ENCODE measurements at places on chromosomes 5 and 9.

- no peak for DNase-seq
Observed at GRCh38 chr5:63959177-63959982, 2.9 kb downstream of the HTR1A start.

- DNase-seq, result no peak
Observed at GRCh38 chr9:86407022-86407421, 52.8 kb upstream of the TUT7 start.

- no peak for DNase-seq
Observed at GRCh38 chr5:157245476-157245875, 20.4 kb upstream of the CYFIP2 start.

- DNase-seq, result no peak
Observed at GRCh38 chr5:173823274-173823644, 64.9 kb upstream of the CPEB4 start.

- no peak for DNase-seq
Observed at GRCh38 chr5:157215514-157216167, 35.0 kb downstream of the ITK start.

DNA sequence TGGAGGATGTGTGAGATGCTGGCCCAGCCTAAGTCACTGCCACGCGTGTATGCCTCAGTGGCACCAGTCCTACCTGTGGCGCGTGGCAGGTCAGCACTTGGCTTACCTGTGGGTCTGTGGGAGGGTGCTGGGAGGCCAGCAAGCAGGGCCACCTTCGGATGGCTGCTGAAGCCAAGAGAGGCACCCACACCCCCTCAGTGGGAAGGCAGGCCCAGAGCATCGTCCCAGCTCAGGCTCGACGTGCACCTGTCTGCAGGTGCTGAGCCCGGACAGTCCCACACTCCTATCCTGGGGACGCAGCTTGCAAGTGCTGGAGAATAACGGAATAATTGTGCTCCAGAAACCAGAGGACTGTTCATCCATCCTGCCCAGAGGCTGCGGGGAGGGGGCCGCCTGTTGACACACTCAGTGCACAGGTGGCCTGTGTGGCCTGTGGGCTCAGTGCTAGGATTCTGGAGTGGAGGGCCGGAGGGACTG is 24.0 kb downstream of the NKD2 start:
- DNase-seq, result no peak

- DNase-seq, result no peak
Observed at GRCh38 chr5:109880907-109881685, 191.4 kb downstream of the MAN2A1 start.

DNA sequence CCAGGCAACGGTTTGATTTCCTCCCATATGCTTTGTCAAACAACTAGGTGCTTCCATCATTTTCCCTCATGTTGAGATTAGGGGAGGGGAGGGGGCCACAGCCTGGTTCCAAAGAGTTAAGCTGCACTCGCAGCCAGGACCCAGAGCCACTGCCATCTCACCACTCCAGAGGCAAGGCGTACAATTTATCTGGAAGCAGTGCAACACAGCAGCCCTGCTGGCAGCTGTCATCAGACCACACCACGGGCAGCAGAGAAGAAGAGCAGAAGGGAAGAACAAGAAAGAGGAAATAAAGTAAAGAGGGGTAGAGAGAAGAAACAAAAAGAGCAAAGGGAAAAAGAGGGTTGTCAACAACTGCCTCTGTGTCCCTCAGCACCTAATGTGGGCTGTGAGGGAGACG is 38.9 kb downstream of the MED27 start:
- no peak for DNase-seq

- no peak for DNase-seq
Observed at GRCh38 chr5:85148701-85149100, 764.0 kb upstream of the EDIL3 start.

- no peak for DNase-seq
Observed at GRCh38 chr5:167049043-167049663, 1242.3 kb upstream of the WWC1 start.

DNA sequence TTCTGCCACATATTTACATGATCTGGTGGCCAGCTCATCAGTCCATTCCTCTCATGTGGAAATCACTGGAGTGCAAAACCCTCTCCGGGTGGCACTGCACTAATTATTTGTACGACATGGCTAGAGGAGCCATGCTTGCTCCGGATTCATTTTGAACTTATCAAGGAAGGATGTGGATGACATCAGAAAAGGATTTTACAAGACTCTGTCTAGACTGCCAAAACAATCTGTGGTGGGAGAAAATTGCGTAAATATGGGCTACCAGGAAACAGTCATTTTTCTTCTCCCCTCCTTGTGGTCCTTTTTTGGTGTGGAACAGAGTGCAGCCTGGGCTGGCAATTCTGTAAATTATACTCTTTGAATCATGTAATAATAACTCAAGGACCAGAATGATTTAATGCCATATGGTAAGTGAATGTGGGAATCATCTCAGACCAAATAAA is 123.4 kb upstream of the IFNE start:
- no peak for DNase-seq

GRCh38 chr9:83183621-83184020 is 120.7 kb upstream of the RASEF start:
- no peak for DNase-seq

- peak; percentile 77 for DNase-seq
Observed at GRCh38 chr9:135126451-135127187, 39.2 kb downstream of the OLFM1 start.

DNA sequence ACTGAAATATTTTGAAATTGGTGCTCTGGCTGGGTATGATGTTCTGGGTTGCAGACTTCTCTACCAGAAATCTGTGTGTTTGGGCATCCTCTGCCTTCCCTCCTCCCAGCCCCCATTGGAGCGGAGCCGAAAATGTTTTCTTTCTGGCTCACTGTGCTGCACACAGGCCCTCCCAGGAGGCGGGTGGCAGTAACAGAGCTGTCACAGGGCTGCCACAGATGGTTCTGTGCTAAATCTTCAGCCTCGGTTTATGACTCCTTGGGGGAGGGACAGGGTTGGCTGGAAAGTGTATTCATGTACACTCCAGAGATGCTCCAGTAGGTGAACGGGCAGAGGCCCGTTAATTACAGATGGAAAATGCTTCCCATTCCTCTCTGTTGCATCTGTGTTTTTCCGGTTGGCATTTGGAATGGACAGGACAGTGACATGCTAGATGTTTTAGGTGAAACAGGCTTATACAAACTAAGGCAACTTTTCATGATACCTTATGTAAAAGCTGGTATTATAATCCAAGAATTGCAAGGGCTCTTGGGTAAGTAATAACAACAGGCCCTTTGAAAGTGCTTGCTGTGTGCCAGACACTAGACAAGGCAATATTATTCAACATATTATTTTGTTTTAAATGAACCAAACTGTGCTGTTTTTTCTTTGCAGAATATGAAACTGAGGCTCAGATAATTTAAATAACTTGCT is 180.2 kb downstream of the ADCY2 start:
- no peak for DNase-seq

DNA sequence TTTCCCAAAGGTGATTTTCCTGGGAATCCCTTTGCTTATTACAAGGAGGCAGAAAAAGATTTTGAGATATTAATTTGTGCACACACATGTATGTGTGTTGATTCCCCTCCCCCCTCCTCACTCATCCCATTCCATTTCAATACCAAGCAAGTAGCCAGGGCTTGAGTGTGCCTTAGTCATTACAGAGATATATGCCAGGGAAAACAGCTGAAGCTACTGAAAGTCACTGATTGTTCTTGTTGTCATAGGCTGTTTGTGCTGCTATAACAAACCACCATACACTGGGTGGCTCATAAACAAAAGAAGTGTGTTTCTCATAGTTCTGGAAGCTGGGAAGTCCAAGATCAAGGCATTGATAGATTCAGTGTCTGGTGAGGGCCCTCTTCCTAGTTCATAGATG is 158.6 kb downstream of the BAAT start:
- no peak for DNase-seq

- no peak for DNase-seq
Observed at GRCh38 chr5:54571462-54571861, 53.9 kb downstream of the SNX18 start.

GRCh38 chr5:119370486-119370885 is 14.7 kb downstream of the TNFAIP8 start:
- no peak for DNase-seq

GRCh38 chr5:178391480-178391879 is 158.9 kb upstream of the PHYKPL start:
- DNase-seq, result no peak

DNA sequence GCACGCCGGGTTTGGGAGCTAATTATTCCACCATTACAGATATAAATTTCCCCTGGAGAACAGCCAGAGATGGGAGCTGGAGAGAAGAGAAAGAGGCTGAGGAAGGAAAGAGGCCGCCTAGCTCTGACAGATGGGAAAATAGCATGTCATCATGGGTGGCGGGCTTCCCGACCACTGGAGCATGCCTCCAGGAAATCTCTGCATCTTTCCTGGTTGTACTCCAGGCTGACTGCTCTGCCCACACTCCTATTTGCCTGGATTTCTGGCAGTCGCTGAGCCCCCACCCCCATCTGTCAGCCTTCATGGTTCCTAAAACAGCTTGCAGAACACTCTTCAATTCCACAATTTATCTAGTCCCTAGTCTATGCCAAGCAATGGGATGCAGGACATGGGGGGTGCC is 14.3 kb upstream of the GABRP start:
- no peak for DNase-seq

DNA sequence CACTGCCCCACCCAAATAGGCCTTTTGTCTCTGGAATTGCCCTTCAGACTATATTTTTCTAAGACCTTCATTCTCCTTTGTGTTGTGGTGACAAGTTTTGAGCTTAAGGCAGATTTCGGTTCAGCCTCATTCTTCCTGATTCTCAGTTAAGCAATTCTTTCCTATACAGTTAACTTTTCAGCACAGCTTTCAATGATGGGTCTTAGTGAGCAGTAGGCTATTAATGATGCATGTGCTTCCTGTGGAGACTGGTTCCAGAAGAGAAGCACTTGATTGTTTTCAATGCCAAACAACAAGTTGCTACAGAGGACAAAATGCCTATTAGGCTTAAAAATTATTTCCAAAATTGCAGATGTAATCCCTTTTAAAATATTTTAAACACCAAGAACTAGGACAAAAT is 47.7 kb upstream of the TLX3 start:
- no peak for DNase-seq

DNA sequence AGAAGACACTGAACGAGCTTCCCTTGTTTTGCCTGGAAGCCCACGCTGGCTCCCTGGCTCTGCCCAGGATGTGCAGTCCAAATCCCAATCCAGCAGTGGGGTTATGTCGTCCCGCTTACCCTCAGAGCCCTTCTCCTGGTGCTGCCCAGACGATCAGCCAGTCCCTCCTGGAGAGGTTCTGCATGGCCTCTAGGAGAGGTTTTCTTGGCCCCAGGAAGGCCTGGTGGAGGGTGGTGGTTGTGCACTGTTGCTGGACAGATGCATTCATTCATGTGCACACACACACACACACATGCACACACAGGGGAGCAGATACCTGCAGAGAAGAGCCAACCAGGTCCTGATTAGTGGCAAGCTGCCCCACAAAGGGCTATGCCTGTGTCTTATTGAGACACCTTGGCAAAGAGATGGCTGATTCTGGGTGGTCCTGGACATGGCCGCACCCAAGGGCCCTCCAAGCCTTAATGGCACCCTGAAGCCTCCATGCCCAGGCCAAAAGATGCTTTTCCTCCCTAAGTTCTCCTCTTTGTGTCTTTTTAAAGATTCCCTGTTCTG is 10.5 kb upstream of the OLFM1 start:
- DNase-seq, result peak; percentile 27

DNA sequence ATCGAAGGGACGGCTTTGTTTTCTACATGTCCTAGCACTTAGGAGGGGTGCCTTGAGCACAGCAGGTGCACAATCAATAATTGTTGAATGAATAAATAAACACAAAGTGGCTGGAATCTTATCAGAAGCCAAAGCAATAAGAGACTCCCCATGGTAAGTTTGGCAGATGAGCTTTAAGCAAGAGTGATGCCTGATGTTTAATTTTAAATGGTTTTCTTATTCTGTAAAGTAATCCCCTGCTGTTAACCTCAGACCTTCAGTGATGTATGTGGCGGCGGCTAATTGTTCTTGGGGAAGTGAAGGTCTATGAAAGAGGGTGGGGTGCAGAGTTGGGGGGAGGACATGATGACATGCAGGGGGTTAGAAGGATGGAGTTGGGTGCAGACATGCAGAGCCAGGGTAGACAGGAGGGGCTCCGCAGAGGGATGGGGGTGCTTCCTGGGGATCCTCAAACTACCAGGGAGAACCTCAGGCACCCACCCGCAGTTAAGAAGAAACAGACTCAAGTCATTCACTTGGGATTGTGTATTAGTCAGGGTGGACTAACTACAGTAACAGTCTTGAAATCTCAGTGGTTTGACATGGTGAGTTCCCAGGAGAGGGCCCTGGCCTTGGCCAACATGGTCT is 65.7 kb upstream of the SHB start:
- DNase-seq, result no peak

GRCh38 chr5:32827981-32828380 is 116.9 kb downstream of the NPR3 start:
- DNase-seq, result no peak

GRCh38 chr5:144013816-144014215 is 156.6 kb downstream of the YIPF5 start:
- DNase-seq, result no peak

DNA sequence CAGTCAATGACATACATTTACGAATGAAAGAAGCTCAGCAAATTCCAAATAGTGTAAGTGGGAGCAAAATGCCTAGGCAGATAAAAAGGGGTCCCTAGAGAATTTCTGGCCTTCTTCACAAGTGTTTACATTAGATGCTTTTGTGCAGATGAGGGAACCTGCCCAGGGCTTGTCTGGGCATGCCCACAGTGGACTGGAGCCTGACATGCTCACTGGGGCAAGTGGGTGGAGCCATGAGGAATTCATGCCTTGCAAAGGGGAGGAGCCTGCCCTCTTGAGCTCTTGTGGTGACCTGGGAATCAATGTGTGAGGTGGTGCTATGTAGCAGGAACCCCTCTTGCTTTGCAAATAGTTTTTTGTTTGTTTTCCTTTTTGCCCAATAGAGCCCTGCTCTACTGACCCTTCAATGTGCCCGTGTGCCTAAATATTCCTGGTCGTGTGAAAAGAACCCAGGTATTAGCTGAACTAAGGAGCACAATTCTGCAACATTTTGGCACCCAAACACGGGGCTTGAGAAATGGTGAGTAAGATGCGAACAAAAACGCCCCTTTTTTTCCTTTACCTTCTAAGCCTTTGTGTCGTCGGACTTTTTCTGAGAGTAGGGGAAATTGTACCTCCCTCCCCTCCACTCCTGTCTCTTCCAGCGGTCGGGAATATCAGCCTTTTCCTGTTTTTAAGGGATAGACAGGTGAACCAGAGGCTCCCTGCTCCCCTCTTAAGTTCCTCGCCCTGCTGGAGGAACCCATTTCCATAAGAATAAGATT is 433.8 kb upstream of the CDH9 start:
- no peak for DNase-seq

DNA sequence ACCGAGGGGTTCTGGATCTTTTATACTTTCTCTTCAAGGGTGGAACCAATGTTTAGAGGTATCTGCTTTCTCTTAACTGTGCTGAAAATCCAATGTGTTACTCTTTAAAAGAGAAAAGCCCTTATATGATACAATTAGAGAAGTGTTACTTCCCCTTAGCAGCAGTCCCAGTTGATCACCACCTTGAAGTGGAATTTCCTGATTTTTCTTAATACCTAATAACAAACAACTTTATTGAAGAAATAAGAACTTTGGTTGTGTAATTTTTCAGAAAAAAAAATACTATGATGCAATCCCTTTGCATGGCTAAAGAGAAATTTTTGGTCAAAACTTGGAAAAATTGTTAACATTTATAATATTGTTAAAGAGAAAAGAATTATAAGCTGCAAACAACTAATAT is 24.7 kb downstream of the SLC1A3 start:
- DNase-seq, result no peak
